Anterior cingulate cortex (tissue), 58 donors: ENCODE measurements at places on chromosomes 1 and 21.

DNA sequence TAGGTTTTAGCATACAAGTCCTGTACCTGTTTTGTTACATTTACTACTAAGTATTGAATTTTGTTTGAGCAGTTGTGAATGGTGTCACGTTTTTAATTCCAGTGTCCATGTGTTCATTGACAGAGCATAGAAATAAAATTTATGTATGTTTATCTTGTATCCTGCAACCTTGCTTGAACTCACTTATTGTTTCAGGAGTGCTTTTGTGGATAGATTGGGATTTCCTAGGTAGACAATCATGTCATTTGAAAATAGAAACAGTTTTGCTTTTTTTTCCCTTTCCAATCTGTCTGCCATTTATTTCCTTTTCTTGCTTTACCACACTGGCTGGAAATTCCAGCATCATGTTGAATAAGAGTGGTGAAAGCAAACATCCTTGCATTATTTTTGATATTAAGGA, 15.0 kb upstream of the ABCG1 start:
- DNase-seq, result no peak

GRCh38 chr1:242056988-242057744, 58.3 kb upstream of the MAP1LC3C start:
- DNase-seq, result no peak

DNA sequence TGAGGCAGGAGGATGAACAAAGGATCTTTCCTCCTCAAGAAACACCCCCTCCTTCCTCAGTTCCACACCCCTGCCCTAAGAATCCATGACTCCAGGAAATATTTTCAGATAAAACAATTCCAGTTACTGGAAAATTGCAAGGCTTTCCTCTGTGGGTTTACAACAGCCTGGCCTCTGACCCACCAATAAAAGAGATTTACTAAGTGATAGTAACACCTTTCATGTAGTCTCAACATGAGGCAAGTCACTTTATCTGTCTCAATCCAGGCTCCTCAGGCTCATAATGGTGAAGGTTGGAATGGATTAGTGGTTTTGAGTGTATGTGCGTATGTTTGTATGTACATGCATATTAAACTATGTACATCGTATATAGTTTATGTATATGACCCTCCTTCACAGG, 71.4 kb upstream of the PPP2R5A start:
- DNase-seq, result no peak

GRCh38 chr1:44760876-44761275, 14.5 kb upstream of the RPS8 start:
- DNase-seq, result no peak

- no peak for DNase-seq
Measured at GRCh38 chr1:214248311-214249085, 32.5 kb upstream of the SMYD2 start.

- DNase-seq, result no peak
Measured at GRCh38 chr1:152451254-152451653, 37.2 kb upstream of the CRNN start.

DNA sequence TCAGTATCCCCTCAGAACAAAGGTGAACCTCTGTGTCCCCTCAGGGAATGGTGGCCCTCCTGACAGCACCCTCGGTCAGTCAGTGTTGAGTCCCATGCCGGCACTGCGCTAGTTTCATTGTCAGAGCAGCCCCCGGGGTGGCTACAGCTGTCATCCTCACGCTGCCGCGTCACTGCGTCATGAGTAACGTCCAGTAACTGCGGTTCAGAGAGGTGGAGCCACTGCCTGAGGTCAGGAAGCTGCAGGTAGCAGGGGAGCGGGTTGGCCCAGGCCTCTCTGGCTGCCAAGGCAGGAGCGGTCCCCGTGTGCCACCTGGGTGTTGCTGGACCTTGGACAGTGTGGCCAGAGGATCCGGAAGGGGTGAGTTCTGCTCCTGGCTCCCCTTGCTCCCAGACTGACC, 20.2 kb upstream of the WNT4 start:
- no peak for DNase-seq

GRCh38 chr1:4650481-4650880, 3.9 kb upstream of the AJAP1 start:
- no peak for DNase-seq

GRCh38 chr21:34845521-34846451, 177.0 kb downstream of the CLIC6 start:
- no peak for DNase-seq

GRCh38 chr21:43781846-43782245, 5.7 kb upstream of the CSTB start:
- no peak for DNase-seq

GRCh38 chr1:150383631-150384324, 19.8 kb downstream of the RPRD2 start:
- DNase-seq, result no peak

DNA sequence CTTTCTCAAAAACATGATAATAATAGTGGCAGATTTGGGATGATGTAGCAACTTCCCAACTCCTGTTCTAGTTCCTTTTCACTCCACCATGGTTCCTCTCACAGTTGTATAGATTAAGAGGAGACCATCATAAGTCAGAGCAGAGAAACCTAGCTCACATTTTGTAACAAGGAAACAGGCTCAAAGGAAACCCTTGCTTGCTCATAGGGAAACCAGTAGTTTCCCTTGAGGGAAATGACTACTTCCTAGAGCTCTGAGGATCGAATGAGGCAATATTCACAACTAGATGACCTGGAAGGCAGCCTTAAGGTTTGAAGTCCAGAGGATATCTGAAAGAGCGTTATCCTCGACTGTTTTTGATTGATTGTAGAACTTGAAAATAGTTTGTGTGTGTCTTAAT, 76.1 kb upstream of the C8B start:
- no peak for DNase-seq
